ENCODE measurements at places on chromosomes 6 and 20. TPM values are rescaled to one million over a fixed set of nuclear protein-coding genes. Genes with fewer than 3 reads are reported as not detected.

GRCh38 chr6:12422848-12423247, 132.7 kb downstream of the EDN1 start:
- no peak for DNase-seq

NR2E1 gene
- not detected for total RNA-seq

DNA sequence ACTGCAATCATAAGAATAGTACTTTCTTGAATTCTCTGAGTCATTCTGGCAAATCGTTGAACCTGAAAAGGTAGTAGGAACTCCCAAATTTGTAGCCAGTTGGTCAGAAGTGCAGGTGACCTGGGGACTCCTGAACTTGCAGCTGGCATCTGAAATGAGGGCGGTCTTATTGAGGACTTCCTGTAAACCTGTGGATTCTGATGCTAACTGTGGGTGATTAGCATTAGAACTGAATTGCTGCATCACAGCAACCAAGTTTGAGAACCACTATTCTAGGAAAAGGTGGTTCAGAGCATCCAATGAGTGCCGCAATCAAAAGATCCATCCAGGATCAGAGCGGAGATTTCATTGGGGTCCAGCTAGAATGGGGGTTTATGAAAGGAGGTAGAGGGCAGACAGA, 50.2 kb upstream of the UTRN start:
- DNase-seq: no peak

RSPH9 gene
- total RNA-seq: 0.12 TPM

DNA sequence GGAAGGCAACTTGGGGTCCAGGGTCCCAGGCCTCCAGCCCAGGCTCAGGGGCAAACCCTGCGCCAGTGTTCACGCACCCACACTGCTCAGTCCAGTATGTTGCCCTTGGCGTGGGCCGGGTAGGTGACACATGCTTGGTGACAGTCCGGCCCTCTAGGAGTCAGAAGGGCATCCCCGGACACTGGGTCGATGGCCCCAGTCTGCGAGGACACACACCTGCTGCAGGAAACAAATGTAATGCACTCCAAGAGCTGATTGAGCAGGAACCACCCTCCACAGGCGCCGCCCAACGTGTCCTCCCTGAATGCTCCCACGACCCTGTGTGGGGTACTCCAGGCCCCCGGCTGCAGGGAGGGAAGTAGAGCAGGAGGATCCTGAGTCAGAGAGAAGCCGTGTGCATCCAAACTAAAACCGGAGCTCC, 160.7 kb downstream of the DLL1 start:
- DNase-seq: no peak

DNA sequence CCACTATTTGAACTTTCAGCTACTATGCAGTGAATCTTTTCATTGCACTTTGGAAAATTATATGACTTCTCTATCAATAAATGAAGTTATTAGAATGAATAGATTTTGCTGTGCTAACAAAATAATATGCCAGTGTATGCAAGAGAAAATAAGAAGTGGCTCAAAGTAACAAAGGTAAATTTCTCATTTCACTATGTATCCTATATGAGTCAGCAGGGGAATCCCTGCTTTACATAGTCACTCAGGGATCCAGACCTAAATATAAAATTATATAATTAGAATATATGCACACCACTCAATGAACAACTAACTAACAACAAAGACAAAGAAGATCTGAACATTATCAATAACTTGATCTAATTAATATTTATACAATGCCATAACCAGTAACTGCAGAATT, 390.8 kb upstream of the IRAK1BP1 start:
- no peak for DNase-seq

GSTA2 gene
- not detected for total RNA-seq

LTV1 gene
- total RNA-seq: 19.9 TPM

GRCh38 chr6:140572129-140572528, 1197.7 kb upstream of the CITED2 start:
- no peak for DNase-seq

TUBB2B gene
- not detected for total RNA-seq

GRCh38 chr6:146593986-146594385, 4.8 kb upstream of the ADGB start:
- DNase-seq: no peak

All from activated T-cell treated with anti-CD3 and anti-CD28 coated beads, Interleukin-2, amount 50 U/mL, for 72 hours (primary cell).